ENCODE measurements at places on chromosomes 1 and 21.

DNA sequence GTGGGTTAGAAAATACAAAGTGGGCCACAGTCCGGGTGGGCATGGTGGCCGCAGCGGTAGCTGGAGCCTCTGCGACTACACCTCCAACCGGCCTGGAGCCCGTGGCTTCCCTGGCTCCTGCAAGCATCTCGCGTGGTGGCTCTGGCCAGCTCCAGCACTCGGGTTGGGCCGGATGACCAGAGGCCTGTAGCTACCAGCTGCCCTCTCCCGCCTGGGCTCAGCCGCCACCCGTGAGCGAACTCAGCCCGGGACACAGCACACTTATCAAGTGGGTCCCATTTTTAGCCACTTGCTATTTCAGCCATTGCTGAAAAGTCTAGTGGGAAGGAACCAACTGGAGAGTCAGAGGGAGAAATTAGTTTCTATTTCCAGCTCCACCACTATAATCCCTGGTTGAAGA, 107.7 kb upstream of the CACYBP start:
- no peak for DNase-seq

DNA sequence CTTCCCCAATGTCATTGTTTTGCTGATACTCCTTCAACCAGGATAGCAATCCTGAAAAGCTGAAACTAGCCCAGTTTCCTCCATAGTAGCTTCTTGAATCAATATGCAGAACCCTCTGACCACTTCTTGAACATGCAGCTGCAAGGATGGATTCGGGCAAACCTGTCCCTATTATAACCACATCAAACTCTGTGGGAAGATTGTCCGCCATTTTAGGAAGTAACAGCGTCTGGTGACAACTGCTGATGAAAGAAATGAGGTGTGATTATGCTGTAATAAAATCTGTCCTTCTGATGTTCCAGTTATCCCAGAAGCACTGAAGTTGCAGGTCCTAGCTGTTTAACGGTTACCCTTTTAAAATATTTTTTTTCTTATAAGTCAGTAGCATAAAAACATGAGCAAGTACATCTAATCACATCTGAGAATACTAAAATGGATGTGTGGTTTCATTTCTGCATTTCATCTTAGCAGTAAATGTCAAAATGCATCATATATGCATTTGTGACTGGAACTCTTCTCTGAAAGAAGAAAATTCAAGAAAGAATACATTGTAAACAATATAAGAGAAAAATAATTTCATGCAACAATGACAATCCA, 4.5 kb downstream of the CHML start:
- no peak for DNase-seq

- DNase-seq, result no peak
Measured at GRCh38 chr21:37071561-37072273, 1.2 kb downstream of the PIGP start.

- no peak for DNase-seq
Measured at GRCh38 chr1:228011721-228012311, 5.0 kb downstream of the WNT3A start.

GRCh38 chr1:109878531-109879104, 32.0 kb upstream of the CSF1 start:
- DNase-seq, result no peak

DNA sequence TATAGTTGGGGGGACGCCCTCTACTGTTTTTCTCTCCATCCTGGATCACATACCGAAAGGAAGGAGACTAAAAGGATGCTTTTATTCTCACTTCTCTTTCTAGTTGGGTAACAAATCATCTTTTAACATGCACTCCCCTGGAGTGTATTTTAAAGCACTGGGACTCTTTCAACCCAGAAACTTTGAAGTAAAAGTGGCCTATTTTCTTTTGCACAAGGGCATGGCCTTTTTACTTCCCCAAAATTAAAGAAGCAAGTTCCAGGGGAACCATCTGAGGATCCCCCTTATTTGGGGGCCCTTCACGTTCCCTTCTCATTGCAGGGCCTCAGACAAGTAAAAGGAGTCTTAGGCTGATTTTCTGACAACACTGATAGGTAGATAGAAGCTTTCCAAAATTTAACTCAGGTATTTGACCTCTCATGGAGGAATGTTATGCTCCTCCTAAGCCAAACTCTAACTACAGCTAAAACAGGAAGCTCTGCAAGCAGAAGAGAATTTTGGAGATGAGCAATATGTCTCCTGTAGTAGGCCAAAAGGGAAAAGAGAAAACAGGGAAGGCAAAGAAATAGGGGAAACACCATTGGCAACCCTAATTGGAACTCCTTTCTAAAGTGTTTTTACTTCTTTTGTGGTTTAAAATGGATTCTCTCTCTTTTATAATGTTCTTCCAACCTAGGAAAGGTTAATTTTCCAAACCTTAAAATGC, 8.9 kb upstream of the CD46 start:
- no peak for DNase-seq

DNA sequence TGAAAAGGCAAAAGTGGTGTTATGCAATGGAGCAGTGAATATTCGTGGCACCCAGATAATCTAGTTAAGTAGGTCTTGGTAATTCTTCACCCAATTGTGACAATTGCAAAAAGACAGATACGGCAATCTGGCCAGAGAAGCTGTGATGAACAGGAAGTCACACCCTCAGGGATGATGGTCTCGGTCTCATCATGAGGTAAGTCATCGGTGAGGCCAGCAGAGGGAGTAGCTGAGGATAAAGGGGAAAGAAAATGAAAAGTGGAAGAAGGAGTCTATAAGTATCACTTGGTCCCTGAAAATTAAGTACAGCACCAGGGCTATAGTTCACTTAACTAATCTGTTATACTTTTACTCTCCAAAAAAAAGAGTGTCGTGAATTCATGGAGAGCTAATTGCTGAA, 258.8 kb upstream of the NCAM2 start:
- no peak for DNase-seq

- no peak for DNase-seq
Measured at GRCh38 chr21:38821248-38821647, 15.5 kb downstream of the ETS2 start.

DNA sequence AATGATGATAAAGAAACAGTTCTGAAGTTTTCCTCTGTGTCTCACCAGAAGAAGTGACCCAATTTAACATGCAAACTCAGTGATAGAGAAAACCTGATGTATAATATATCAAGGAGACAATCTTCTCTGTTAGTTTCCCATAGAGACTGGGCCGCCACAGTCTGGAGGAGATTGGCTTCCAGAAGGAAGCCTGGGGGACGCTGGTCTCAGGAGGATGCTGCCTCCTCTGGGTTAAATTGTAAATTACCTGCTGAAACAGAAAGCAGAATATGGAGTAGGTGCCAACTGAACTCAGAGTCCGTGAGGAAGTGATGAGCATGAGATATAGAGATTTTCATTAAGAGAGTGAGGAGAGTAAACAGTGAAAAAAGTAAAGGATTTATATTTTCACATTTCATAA, 15.8 kb downstream of the OR14I1 start:
- DNase-seq, result no peak

- DNase-seq, result no peak
Measured at GRCh38 chr1:201065686-201066085, 42.2 kb upstream of the KIF21B start.

GRCh38 chr1:35788139-35788538, 18.4 kb upstream of the CLSPN start:
- DNase-seq, result no peak

- DNase-seq, result no peak
Measured at GRCh38 chr1:3190256-3191041, 121.4 kb downstream of the PRDM16 start.

DNA sequence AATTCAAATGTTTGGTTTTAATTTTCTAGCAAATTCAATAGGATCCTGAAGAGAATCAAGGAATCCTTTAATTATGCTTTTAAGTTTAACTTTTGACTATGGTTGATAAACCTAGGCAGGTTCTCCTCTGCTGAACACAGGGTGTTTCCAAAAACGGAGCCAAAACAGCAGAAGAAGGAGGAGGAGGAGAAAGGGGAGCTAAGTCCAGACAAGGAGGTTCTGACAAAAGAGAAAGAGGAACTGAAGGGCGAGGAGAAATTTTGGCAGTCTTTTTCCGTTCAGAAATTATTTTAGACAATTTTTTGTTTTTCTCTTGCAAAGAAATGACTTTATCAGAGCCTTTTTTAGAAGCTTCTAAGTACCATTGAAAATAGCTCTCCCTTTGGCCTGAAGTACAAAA, 33.2 kb upstream of the FNBP1L start:
- no peak for DNase-seq

DNA sequence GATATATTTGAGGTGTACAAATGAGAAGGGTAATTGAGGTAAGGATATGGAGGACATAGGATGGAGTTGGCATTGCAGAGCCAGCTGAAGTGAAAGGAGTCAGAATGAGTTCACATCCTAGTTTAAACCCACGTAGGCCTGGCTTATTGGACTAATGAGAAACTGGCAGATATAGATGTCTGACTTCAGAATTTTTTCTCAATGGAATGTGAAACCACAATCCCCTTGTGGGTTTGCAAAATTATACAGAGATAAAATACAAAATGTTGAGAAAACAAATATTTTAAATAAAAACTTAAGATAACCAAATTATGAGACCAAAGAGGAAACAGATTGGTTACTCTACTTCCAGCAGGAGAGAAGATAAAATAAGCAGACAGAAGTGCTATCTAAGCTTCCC, 277.4 kb upstream of the LRRC7 start:
- DNase-seq, result no peak
